Vagina (tissue), 2 donors: ENCODE measurements at places on chromosomes 4 and X. TPM values are rescaled to one million over a fixed set of nuclear protein-coding genes. Genes with fewer than 3 reads are reported as not detected.

DNA sequence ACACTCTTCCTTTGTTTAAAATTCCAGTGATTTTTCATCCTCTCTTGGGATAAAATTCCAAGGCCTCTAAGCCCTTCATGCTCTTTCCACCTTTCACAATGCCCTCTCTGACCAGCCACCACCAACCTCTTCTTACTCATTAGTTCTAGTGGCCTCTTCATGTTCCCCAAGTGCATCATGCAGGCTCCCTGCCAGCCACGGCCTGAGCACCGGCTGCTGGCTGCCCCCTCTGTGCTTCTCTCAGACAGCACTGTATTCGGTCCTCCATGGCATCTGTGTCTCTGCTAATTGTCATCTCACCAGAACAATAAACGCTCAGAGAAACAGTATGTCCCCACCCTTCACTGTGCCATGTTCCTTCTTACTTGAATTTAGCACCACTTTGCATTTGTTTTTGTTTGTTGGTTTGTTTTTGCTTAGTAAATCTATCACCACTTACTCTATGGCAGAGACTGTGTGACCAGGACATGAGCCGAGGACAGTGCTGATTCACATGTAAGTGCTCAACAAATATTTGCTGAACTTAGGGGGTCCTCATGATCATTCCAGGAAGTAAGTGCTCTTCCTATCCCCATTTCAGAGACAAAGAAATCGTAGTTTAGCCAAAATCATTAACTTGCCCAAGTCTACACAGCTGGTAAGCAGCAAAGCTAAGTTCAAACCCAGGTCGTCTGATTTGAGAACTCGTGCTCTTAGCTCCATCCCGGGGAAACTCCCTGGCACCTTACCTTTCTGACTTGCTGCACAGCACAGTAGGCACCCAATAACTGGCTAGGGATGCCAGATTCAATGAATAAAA is 77.1 kb upstream of the UCP1 start:
- no peak for DNase-seq

- DNase-seq, result no peak
Measured at GRCh38 chr4:152052451-152053057, 291.7 kb upstream of the GATB start.

- DNase-seq, result no peak
Measured at GRCh38 chr4:41865306-41865980, 69.8 kb upstream of the TMEM33 start.

- DNase-seq, result no peak
Measured at GRCh38 chrX:108557580-108557979, 117.9 kb downstream of the COL4A5 start.

- no peak for DNase-seq
Measured at GRCh38 chr4:53608649-53609048, 17.4 kb upstream of the LNX1 start.

DNA sequence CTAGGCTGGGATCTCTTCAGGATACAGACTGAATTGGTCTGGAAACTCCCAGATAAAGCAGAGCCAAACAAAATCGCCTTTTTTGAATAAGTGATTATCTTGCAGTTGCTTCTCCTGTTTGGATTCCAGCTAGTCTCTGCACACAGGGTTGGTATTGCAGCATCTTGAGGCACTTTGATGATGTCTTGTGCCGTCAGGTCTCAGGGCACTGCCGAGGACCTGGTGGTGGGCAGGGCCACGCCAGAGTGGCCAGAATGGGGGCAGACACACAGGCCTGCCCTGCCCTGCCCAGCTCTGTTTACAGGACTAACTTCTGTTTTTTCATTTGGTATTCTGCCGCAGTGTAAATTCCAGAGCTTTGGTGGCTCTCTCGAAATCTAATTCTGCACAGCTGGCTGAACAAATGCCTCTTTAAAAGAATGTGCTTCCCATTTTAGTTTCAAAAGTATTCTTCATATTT is 276.1 kb downstream of the NR3C2 start:
- DNase-seq, result no peak

DNA sequence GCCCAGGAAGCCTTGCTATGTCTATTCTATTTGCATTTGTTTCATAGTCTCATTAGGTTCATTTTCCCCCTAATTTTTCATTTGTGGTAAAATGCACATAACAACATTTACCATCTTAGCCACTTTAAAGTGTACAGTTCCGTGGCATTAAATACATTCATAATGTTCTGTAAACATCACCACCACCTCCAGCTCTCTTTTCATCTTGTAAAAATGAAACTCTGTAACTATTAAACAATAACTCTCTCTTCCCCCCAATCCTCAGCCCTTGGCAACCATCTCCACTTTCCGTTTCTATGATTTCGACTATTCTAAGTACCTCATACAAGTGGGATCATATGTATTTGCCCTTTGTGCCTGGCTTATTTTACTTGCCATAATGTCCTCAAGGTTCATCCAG is 19.9 kb downstream of the ARHGEF38 start:
- DNase-seq, result no peak

DNA sequence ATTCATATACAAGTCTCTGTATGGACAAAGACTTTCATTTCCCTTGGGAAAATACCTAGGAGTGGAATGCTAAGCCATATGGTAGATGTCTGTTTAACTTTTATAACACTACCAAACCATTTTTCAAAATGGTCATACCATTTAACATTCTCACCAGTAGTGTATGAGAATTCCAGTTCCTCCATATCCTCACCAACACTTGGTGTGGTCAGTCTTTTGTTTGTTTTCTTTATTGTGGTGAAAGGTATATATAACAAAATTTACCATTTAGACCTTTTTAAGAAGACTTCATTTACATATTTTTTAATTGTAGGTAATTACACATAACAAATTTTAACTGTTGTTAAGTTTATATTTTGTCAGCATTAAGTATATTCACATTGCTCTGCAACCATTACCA is 12.7 kb upstream of the APLN start:
- DNase-seq, result no peak

- no peak for DNase-seq
Measured at GRCh38 chr4:113057891-113058290, 8.4 kb downstream of the ANK2 start.

DNA sequence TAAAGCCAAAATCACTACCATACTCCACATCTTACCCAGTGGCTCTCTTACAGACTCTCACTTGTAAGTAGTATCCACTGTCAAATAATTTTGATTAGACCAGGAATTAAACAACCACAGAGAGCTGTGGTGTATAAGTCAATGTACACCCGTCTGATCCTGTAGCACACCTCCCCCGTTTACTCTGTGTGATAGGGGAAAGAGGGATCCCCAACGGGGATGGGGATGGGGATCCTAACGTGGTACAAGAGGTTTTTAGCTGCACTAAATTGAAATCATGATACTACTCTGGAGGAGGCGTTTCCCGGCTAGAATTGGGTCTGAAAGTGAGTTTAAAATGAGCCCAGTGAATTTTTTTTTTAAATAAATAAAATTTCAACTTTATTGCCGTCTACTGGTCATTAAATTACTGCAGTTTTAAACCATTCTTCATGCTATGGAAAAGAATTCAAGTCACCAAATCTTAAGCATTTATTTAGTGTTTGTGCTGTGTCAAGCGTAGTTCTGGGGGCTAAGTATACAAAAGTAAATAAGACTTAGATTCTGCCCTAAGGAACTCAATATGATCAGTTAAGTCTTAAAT is 76.6 kb downstream of the INTS12 start:
- DNase-seq, result no peak

ADH7 gene
- 11.8 TPM for total RNA-seq

OTUD6A gene
- total RNA-seq, result not detected

STAP1 gene
- not detected for total RNA-seq
